ENCODE measurements at places on chromosomes 2 and 18. TPM values are rescaled to one million over a fixed set of nuclear protein-coding genes. Genes with fewer than 3 reads are reported as not detected.

- no peak for DNase-seq
These were observed 222.2 kb downstream of the MYCN start for GRCh38 chr2:16162491-16163040.

DNA sequence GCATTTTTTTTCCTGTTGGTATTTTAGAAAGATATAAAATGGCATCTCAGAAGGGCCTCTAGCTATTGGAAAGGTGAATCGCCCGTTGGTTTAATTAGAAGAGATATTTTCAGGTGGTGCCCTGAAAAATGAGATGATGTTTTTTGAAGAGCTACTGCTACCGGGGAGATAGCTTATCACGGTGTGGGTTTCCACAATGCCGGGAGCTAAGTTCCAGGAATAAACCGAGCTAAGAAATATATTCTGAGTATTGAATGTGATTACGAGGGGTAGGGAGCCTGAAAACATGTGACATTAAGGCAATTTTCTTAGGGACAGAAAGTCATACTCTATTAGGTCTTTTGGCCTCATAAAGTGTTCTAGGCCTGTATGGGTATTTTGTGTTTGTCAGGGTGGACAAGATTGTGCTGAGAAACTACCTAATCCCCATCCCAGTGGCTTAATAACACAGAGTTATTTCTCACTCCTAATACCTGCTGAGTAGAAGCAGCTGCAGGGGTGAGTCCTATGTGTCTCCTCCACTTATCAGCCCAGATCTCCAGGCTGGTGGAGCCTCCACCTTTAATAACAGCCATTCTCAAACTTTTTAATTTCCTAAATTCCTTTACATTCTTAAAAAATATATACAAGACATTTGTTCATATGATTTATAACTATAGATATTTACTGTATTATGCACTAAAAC lies 150.2 kb downstream of the LRRTM1 start:
- DNase-seq = no peak

GRCh38 chr2:224986477-224986876 lies 55.8 kb downstream of the DOCK10 start:
- DNase-seq = no peak

GRCh38 chr2:46779447-46779941 lies 136.1 kb downstream of the MCFD2 start:
- no peak for DNase-seq

GRCh38 chr2:38743672-38744398 lies 7.3 kb downstream of the SRSF7 start:
- no peak for DNase-seq

DNA sequence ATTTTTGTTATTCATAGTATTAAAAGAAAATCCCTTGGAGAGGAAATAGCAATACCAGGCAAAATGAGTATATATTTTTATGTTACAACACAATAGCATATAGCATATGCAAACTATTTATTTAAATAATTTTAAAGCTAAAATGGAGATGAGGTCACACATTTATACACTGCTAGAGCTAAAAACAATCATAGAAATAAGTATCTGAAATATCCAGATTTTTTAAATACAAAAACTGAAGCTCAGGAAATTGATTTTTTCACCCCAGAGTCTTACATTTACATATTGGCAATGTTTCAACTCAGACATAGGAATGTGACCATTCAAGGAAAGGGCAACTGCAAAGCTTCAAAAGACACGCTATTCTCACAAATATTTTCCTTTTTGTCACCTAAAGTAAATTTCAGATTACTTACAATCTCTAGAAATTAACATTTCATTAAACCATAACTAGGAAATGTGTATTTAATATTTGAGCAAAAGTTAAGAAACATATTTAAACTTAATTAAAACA lies 8.9 kb downstream of the TFPI start:
- DNase-seq = no peak

ASB18 gene
- not detected for total RNA-seq

MAP3K19 gene
- not detected for total RNA-seq

ZNF396 gene
- total RNA-seq = 5.4 TPM

RASGRP3 gene
- total RNA-seq = 6.7 TPM

PARD3B gene
- total RNA-seq = 1.3 TPM

Measured in Daoy (cell line).